Activated CD4-positive, CD25-positive, alpha-beta regulatory T cell treated with anti-CD3 and anti-CD28 coated beads, Interleukin-2, amount 50 U/mL, for 24 hours (primary cell): ENCODE measurements at places on chromosomes 1 and 21.

- peak; percentile 58 for ATAC-seq
Measured at GRCh38 chr1:3611170-3612019, at the start of gene MEGF6. Gene MEGF6, minus strand, starts transcription at chr1:3611508. Its CDS starts 240 bp downstream, at chr1:3611268.

DNA sequence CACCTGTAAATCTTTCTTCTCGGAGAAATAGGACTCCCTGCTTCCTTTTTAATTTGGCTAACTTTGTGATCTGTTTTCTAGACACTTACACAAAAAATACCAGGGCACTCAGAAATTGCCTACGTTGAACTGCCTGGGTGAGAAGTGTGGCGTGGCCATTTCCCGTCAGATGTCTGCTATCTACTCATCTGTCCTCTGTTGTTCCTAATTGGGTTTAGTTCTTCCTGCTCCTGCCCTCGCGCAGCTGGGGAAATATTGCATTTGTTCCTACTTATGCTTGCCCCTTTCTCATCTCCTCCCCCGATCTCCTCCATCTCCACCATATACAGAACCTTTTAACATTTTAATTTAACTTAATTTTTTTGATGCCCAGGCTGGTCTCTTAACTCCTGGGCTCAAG is 55.1 kb downstream of the CD58 start:
- ATAC-seq = no peak

DNA sequence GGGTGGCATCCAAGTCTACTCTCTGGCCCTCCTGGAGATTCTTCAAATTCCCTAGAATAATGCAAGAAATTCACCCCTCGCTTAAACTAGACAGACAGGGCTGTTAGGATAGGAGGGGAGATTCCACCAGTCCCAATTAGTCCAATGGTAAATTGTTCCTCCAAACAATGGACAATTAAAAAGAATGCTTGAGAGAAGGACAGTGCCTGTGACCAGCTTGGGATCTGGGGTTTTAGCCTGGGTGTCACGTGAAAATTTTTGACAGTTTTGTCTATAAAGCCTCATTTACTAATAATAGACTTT is 177.7 kb upstream of the RAB4A start:
- ATAC-seq = no peak

DNA sequence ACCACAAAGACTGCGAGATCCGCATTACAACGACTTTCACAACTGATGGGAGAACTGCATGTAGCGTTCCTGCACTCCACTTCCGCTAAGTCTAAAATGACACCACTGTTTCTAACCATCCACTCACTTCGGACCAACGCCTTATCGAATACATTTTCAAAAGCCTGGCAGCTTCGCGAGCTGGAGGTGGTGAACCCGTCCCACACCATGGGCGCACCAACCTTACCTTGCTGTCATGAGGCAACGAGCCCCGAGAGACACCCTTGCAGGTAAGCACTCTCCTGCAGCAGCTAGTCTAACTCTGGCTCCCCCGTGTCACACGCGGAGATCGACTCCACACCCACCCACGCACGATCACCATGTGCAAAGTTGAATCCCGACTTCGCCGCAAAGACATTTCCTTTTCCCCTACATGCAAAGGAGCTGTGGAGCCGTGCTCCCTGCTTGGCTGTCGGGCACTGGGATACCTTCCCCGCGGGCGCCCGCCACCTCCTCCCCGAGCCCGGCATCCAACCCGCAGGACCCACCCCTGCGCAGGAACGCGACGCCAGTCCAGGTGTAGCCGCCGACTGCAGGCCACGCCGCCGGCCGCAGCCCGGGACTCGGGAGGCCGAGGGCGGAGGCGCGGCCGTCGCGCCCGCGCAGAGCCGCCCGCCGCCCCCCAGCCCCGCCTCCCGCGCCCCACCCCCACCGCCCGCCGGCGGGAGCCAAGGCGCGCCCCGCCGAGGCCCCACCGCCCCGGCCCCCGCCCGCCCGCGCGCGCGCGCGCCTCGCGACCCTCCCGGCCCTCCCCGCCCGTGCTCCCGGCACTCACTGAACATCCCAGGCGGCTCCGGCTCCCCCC is 629 bp downstream of the TAF5L start:
- peak; percentile 17 for ATAC-seq

- ATAC-seq = no peak
Measured at GRCh38 chr1:85411567-85412305, 53.2 kb downstream of the DDAH1 start.

DNA sequence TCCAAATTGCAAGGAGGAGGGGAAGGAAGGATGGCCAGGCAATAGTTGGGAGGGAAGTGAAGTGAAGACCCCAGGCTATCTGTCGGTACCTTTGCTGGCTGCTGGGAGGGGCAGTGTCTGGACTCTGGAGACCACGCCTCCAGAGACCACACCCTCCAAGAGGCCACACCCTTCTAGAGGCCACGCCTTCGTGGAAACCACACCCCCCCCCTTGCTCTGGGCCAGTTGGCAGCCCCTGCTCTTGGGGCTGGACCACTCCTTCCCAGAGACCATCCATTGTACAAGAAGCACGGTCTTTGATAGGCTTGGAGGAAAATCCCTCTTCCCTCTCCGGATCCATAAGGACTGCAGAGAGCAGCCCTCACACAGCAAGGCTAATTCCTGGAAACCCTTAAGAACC is 73.1 kb downstream of the RYR2 start:
- no peak for ATAC-seq

DNA sequence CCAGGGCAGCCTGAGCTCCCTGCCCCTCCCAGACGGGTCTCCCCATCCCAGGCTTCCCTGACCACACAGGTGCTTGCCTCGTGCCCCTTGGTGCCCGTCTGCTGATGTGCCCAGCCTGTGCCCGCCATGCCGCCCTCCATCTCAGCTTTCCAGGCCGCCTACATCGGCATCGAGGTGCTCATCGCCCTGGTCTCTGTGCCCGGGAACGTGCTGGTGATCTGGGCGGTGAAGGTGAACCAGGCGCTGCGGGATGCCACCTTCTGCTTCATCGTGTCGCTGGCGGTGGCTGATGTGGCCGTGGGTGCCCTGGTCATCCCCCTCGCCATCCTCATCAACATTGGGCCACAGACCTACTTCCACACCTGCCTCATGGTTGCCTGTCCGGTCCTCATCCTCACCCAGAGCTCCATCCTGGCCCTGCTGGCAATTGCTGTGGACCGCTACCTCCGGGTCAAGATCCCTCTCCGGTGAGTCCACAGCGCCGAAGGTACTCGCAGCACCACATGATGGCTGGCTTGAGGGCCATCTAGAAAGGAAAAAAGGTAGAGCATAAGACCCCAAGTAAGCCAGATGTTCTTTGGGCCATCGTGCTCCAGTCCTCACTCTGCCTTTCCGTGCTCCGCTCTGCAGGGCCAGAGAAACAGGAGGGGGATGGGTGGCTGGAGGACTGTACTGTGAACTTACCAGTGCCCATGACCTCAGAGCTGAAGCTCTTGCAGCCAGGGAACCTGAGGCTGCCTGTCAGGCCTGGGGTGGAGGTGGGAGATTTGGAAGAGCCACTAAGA is 1.4 kb downstream of the ADORA1 start:
- ATAC-seq = no peak

GRCh38 chr1:215282557-215282956 is 200.0 kb downstream of the KCNK2 start:
- no peak for ATAC-seq

DNA sequence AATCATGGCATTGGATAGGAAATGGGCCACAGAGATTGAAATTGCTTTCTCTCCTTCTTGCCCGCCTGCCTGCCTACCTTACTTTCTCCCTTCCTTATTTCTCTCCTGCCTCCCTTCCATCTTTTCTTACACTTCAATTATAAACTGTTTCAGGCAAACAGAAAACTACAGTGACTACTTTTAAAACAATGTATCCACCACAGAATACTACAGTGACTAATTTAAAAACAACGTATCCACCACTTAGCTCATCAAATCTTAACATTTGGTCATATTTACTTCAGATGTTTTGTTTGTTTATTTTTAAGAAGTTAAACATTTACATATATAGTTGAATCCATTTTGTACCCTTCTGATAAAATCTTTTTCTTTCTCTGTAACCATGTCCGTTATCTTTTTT is 54.4 kb downstream of the SNRPE start:
- ATAC-seq = no peak
